Right renal cortex interstitium (tissue), 3 donors: ENCODE measurements at places on chromosomes 13 and 19. TPM values are rescaled to one million over a fixed set of nuclear protein-coding genes. Genes with fewer than 3 reads are reported as not detected.

DNA sequence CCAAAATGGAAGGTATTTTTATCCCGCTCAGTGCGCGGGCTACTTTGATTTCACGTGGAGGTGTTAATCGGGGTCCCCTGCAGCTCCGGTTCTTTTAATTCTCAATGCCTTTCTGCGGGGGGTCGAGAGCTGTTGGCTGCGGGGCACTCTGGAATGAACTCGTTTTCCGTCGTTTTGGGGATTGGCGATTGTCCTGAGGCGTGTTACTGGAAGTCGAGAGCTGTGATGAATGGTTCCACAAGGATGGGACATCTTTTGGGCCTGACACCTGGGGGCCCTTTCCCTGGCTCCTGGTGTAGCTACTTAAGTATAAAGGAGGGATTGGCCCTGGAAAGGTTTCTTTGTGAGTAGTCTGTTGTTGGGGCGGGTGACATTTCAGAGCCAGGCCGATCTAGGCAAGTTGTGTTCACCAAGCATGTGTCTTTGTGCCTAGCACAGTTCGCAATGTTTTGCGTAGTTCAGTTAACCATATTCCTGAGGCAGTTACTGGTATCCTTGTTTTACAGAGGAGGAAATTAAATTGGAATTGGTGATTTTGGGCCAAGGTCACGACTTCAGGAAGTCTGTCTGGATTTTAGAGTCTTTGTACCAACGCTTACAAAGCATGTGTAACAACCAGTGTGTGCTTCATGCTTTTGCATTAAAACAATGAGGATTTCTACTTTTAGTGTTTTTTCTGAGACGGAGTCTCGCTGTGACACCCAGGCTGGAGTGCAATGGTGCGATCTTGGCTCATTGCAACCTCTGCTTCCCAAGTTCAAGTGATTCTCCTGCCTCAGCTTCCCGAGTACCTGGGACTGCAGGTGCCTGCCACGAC, 846 bp downstream of the RPL13A start:
- no peak for DNase-seq

UQCRFS1 gene
- 38.7 TPM for polyA plus RNA-seq

GRCh38 chr13:50261130-50261901, 246.1 kb downstream of the KCNRG start:
- DNase-seq = no peak

DNA sequence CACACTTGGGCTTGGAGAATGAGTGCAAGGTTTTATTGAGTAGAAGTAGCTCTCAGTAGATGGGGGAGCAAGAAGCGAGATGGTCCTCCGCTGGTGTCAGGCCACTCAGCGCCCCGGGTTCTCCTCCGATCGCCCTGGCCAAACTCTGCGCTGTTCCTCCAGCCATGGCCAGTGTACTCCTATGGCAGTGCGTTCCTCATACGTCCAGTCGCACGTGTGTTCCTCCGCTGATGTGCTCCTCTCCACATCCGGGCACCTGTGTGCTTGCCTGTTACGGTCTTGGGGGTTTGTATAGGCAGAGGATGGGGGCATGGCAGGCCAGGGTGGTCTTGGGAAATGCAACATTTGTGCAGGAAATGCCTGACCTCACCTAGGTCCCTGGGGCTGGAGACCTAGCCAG, 1899.4 kb downstream of the PCDH9 start:
- DNase-seq = no peak

- DNase-seq = no peak
These were observed 11.5 kb upstream of the OXGR1 start for GRCh38 chr13:97005625-97006262.

DNA sequence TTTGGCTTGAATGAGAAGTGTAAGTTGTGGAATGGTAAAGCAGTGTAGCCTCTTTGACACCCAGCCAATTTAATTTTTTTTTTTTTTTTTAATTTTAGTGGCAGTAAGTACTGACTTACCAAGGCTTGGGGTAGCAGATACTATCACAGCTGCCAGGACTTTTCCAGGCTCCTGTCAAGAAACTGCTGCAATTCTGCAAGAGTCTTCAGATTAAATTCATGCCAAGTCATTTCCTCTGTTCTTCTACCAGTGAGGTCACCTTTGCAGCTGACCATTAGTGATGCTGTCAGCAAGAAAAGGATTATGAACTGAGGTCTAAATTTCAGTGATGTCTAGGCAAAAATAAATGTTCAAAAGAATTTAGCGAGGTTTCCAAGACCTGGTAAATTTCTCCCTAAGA, 91.2 kb downstream of the GGACT start:
- no peak for DNase-seq

C19orf81 gene
- polyA plus RNA-seq = 1.7 TPM

GRCh38 chr19:44943801-44944249, 1.8 kb downstream of the APOC4 start:
- no peak for DNase-seq

- DNase-seq = no peak
These were observed 5.2 kb downstream of the MIDN start for GRCh38 chr19:1253514-1254080.

CEBPA gene
- 2.4 TPM for polyA plus RNA-seq

NCLN gene
- 33.5 TPM for polyA plus RNA-seq

GRCh38 chr13:73767747-73768315, 366.4 kb downstream of the KLF12 start:
- DNase-seq = no peak

DNA sequence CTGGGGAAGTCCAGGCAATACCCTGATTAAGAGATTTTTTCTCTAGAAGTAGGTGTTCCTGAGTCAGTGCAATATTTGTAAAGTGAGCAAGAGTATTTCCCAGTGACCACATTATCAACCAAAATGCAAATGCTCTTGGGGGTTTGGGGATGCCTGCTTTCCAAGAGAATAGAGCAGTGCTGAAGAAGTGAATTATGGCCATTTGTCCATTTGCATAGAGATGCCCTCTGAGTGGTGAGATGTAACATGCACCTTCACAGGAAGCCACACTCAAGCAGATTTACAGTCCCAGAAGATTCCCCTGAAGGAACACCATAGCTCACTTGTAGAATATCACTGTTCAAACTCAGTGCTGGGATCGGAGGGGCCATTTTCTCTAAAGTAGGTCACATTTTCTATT, 71.8 kb downstream of the TNFSF11 start:
- DNase-seq = no peak

DNA sequence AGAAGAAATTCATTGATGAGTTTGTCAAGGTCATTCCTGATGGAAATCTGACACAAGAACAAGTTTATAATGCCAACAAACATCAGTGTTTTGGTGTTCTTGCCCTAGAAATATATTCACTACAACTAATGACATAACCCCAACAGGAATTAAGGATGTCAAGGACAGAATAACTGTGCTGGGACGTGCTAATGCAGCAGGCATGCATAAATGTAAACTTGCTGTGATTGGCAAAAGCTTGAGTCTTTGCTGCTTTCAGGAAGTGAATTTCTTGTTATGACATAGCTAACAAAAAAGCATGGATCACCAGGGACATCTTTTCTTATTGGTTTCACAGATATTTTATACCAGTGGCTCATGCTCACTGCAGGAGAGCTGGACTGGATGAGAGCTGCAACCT, 144.6 kb downstream of the KCTD12 start:
- no peak for DNase-seq

DNA sequence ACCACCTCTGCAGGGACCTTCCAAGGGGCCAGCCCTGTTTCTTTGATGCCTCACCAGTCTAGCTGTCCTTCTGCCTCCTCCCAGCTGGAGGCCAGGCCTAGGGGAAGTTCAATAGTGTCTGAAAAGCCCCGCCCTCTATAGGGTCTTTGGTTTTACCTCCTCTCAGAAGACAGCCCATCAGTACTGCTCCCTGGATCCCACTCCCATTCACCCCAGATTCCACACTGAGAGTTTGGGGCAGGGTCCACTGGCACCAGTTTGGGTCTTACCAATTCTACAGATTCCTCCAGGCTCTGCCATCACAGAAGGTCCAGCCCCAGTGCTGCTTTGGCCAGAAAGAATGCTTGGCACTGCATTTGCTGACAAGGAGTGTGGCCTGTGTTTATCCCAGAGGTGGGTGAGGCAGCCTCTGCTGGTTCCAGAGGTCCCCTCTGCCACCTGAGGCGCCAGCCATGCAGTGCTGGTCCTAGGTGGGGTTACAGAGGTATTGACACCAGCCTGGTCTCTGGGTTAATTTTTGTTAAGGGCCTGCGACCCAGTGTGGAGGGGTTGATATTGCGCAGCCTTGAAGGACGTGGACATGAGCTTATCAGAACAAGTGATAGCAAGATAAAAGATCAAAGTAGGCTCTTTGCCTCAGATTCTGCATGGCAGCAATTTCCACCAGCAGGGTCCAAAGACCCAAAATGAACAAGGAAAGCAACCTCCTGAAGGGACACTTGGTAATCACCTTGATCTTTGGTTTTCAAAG, 41.4 kb upstream of the IGSF23 start:
- no peak for DNase-seq

DNA sequence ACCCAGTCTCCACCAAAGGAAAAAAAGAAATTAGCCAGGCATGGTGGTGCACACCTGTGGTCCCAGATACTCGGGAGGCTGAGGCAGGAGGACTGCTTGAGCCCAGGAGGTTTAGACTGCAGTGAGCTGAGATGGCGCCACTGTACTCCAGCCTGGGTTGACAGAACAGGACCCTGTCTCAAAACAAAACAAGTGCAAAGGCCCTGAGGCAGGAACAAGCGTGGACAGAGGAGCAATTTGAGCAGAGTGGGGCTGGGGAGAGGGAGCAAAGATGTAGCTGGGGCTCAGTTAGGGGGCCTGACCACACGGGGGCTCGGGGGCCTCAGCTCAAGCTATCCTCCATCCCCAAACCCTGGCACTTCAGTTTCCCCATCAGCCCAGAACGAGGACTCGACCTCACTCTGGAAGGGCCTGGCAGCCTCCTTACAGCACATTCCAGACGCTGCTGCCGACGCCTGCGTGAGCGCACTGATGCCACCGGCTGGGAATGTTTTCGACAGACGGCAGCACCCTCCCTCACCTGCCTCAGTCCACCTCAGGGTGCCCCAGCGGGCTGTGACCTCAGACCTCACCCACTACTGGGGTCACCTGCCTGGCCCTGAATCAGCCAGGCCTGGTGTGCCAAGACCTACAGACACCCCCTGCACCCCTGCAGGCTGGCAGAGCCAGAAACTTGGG, 1.8 kb upstream of the POLRMT start:
- no peak for DNase-seq

GRCh38 chr13:46592385-46592784, 39.4 kb downstream of the LRCH1 start:
- no peak for DNase-seq

- no peak for DNase-seq
These were observed 588 bp upstream of the DPY19L3 start for GRCh38 chr19:32404933-32405430.

DNA sequence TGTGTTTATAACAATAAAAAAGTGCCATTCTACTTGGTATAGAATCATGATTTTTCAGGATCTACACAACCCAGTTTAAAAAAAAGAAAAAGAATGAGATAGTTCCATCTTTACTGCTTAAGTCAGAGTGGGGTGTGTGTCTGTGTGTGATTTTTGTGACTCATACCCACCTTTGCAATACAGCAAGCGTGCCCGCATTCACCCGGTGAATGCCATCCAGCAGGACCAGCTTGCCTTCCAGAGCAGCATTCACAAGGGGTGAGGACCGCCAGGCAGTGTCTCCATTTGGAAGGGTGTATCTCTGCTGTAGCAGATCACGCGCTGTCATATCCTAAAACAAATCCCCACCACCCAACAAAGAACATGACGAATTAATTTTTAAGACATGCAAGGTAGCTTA, 127.7 kb downstream of the VWA8 start:
- no peak for DNase-seq

GRCh38 chr13:25406377-25406776, 34.6 kb downstream of the ATP8A2 start:
- no peak for DNase-seq
